Naive thymus-derived CD4-positive, alpha-beta T cell (primary cell): ENCODE measurements at places on chromosomes 3 and 15.

GRCh38 chr3:149198611-149199010 lies 23.0 kb downstream of the CP start:
- H3K27me3 ChIP-seq: no peaks in the 10 kb centered on the region
- H3K4me1 ChIP-seq: no peaks in the 10 kb centered on the region
- H3K4me3 ChIP-seq: no peak overlapping the region
- no peaks in the 10 kb centered on the region for H3K36me3 ChIP-seq
- no peak for DNase-seq

DNA sequence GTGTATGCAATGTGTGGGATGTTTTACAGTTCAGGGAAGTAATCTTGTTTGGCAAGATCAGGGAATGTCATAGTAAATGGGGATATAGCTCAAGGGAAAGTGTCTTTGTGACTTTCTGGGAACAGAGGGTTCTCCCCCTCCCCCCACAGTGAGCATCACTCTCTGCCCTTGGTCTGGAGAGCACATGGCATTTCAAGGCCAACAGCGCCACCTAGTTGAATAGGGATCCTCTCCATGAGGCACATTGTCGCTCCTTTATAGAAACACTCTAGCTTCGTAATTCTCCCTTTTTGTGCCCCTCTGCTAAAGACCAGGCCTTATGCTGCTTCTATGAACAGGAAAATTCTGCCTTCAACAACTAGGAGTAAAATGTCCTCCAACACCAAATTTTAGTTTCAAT lies 37.1 kb upstream of the ARNT2 start:
- H3K27me3 ChIP-seq: no peaks in the 10 kb centered on the region
- no peak overlapping the region for H3K27ac ChIP-seq
- no peaks in the 10 kb centered on the region for H3K4me1 ChIP-seq
- no peak for DNase-seq

DNA sequence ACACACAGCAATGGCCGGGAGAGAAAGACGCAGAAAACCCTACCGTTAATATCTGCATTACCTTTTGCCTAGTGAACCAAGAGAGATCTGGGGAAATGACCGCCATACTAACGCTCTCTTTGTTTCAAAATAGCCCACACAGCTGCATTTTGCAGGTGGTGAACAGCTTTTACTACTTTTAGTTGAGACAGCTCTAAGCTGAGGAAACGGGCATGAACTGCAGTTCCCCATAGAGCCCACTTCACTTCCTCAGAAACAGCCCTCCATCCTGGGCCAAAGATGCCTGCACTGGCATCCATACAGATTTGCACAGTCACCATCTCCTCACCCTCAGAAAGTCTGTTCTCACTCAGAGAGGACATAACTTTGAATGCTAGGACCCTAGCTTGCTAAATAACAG lies 45.0 kb downstream of the ZNF860 start:
- no peak overlapping the region for H3K4me3 ChIP-seq
- H3K27me3 ChIP-seq: no peaks in the 10 kb centered on the region
- no peaks in the 10 kb centered on the region for H3K4me1 ChIP-seq
- no peak overlapping the region for H3K27ac ChIP-seq

DNA sequence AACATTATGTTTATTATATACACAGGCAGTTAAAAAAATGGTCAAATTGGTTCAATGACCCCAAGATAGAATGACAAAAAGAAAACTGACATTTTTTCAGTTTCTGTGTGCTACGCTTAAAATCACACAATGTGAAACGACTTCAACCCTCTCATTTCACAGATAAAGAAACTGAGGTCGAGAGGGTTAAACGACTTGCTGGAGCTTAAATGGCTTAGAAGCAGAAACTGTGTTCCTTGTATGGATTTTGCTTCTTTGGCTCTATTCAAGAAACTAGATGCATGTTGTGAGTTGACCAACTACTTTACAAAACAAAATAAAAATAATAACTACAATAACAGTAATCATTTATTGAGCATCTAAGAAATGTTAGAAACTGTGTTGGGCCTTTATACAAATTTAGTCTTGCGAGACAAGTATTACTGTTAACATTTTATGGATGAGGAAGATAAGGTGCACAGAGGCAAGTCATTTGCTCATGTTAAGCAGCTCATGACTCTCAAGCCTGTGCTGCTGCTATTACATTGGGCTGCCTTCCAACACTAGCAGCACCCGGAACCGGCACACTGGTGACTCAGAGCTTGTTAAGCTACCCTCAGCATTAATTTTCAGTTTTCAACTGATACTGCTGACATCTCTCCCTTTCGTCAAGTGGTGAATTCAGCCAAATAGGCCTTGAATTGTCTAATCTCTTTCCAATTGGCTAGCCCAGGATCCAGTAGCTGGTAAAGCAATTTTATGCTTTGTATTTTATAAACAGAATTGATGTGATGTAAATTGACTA lies 487.6 kb downstream of the NAALADL2 start:
- no peaks in the 10 kb centered on the region for H3K4me1 ChIP-seq
- H3K27ac ChIP-seq: no peak overlapping the region
- H3K36me3 ChIP-seq: no peaks in the 10 kb centered on the region
- H3K4me3 ChIP-seq: no peak overlapping the region
- H3K27me3 ChIP-seq: no peaks in the 10 kb centered on the region

GRCh38 chr3:24323272-24323671 lies 171.4 kb downstream of the THRB start:
- H3K36me3 ChIP-seq: no peaks in the 10 kb centered on the region
- no peak overlapping the region for H3K4me3 ChIP-seq
- H3K27ac ChIP-seq: no peak overlapping the region
- DNase-seq: no peak
- no peaks in the 10 kb centered on the region for H3K27me3 ChIP-seq

- no peak overlapping the region for H3K4me3 ChIP-seq
- H3K4me1 ChIP-seq: no peaks in the 10 kb centered on the region
- no peaks in the 10 kb centered on the region for H3K36me3 ChIP-seq
- H3K27me3 ChIP-seq: no peaks in the 10 kb centered on the region
- no peak for DNase-seq
Observed at GRCh38 chr3:53581671-53582070, 87.3 kb downstream of the CACNA1D start.

DNA sequence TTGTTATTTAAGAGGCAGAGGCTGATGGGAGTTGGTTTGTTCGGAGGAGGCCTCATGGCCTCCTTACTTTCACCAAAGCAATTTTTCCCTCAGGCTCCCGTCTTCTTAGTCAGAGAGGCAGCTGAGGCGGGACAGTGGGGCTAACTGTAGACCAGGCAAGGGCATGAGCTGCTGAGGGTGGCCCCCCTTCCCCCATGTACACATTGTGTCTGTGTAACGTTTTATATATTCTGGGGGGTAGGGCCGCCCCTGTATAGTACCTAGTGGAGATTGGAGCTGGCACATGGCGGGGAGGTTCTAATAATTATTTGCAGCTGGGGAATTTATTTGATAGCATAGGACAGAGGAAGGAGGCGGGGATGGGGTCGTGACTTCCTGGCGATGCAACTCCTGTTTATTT lies 35.1 kb downstream of the NGRN start:
- H3K4me3 ChIP-seq: no peak overlapping the region
- no peak overlapping the region for H3K27ac ChIP-seq
- no peak for DNase-seq
- peaks cover 4% of the 10 kb centered on the region for H3K4me1 ChIP-seq
- no peaks in the 10 kb centered on the region for H3K27me3 ChIP-seq

GRCh38 chr3:13879102-13879945 lies 547 bp downstream of the WNT7A start:
- H3K4me3 ChIP-seq: peak overlapping the region; percentile 75
- H3K27ac ChIP-seq: peak overlapping the region; percentile 75
- H3K4me1 ChIP-seq: peaks cover 5% of the 10 kb centered on the region
- H3K27me3 ChIP-seq: no peaks in the 10 kb centered on the region

DNA sequence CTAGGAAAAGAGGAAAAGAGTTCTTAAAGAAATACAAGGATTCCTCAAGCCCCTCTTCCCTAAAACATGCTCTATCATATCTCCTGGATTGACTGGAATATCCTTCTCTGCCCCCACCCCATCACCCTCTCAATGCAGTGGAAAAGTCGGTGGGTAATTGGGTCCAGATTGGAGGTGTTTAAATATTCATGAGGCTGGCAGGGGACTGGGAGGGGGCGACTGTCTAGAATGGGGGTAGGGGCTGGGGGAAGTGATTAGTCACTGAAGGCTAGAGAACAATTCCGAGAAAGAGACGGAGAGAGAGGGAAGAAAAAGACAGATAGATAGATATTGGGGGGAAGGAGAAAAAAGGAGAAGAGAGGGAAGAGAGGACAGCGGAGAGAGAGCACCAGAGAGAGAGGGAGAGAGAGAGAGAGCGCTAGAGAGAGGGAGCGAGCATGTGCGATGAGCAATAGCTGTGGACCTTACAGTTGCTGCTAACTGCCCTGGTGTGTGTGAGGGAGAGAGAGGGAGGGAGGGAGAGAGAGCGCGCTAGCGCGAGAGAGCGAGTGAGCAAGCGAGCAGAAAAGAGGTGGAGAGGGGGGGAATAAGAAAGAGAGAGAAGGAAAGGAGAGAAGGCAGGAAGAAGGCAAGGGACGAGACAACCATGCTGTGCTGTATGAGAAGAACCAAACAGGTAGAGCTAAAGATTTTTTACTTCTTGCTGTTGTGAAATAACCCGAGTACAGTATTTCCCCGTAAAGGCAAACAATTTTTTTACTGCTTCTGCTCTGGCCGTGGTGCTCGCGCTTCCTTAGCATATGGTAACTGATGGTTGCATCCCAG lies at the start of gene GAP43:
TSS of gene GAP43 (plus strand) at position 467 of the 825 bp plus-strand sequence. CDS start at position 647, 180 bp downstream.
- H3K4me3 ChIP-seq: no peak within 1 kb of the TSS
- no peak for DNase-seq
- H3K36me3 ChIP-seq: no peaks in the 10 kb centered on the region
- no peaks in the 10 kb centered on the region for H3K4me1 ChIP-seq
- H3K27me3 ChIP-seq: peaks cover 6% of the 10 kb centered on the region

DNA sequence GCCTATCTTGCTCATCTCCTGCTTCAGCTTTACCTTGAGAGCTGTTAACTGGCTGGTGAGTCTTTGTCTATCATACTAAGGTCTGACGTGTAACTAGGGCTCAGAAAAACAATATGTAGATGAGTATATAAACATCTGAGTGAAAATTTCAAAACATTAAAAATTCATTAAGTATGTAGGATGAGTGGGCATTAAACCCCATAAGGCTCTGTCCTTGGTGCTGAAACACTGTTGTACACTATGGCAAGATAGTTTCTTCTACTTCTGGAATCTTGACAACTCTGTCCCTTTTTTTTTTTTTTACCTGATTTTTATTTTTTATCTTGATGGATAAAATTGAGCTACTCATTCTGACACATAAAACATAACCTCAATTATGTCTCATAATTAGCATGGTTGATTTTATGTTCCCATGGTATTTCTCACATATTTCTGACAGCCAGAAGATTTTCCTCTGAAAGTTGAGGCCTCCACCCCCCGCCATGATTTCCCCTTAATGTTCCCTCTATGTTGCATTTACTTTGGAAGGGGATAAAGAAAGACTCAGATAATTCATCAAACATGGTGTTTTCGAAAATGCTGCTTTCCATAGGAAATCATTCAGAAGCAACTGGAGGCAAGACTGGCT lies 54.3 kb downstream of the DGKG start:
- H3K27ac ChIP-seq: no peak overlapping the region
- H3K4me1 ChIP-seq: no peaks in the 10 kb centered on the region
- no peak for DNase-seq
- H3K27me3 ChIP-seq: no peaks in the 10 kb centered on the region
- no peak overlapping the region for H3K4me3 ChIP-seq

DNA sequence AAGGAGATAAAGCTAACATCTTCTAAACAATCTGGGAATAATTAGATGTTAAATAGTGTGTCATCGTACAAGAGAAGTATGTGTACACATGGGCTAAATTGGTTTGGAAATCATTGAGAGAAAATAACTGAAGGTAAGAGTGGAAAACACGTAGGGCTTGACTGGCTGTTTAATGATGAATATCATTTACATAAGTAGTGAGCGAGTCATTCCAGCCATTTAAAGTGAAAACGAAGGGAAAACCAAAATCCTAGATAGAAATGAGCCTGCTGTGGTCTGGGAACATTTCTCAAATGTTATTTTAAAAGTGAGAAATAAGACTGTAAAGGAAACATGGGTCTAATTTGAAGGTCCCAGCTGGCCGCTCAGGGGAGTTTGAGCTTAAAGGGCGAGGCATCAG lies 41.9 kb upstream of the KCNMB2 start:
- H3K27me3 ChIP-seq: no peaks in the 10 kb centered on the region
- no peak overlapping the region for H3K27ac ChIP-seq
- H3K36me3 ChIP-seq: no peaks in the 10 kb centered on the region
- H3K4me1 ChIP-seq: no peaks in the 10 kb centered on the region
- H3K4me3 ChIP-seq: no peak overlapping the region

DNA sequence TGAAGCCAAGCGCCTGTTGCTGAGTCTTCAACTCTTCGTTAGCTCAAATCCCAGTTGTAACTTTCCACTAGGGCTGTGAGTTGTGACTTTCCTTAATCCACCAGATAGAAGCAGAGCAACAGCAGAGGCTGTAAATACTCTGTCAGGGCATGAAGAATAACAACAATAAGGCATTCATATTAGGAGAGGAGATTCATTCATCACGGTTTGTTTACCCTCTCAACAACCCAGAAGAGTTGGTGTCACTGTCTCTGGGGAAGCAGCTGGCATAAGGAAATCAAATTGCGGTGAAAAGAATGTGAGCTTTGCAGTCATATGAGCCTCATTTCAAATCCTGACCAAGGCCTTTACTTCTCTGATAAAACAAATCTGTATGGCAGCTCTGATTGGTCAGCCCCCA lies 184.8 kb downstream of the SHQ1 start:
- no peaks in the 10 kb centered on the region for H3K36me3 ChIP-seq
- no peaks in the 10 kb centered on the region for H3K4me1 ChIP-seq
- no peaks in the 10 kb centered on the region for H3K27me3 ChIP-seq
- no peak overlapping the region for H3K27ac ChIP-seq
- DNase-seq: no peak

DNA sequence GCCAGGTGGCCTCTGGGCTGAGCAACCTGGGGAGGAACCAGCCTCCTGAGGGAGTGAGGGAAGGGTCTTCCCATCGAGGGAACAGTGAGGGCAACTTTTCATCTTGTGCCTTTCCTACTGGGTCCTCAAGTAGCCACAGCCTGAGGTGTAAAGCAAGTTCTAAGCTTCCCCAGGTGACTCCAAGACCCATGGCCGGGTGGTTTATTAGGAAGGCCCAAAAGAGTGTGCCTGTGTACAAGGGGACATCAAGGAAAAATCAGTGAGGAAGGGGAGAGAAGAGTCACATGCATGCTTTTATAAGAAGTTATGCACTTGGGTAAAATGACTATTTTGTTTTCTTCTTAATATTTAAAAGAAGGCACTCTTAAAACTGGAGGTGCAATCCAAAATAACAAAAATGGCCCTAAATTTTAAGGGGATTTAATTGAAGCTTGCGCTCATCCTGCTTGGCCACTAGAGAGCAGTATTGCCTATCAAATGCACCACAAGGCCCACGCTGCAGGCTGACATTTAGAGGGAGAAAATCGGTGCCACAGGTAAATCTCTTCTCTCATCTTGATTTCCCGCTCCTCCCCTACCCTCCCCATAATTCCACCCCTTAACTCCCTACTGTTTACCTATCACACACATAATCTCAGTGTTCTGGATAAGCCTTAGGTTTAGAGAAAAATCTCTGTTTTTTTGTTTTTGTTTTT lies 6.7 kb downstream of the NANOGP8 start:
- no peak overlapping the region for H3K27ac ChIP-seq
- H3K4me3 ChIP-seq: no peak overlapping the region
- H3K27me3 ChIP-seq: no peaks in the 10 kb centered on the region
- no peak for DNase-seq
